CD4-positive, alpha-beta memory T cell (primary cell): ENCODE measurements at places on chromosomes 2 and 18.
A peak's percentile ranks its signal among the peaks of the same experiment; 100 is the strongest.

DNA sequence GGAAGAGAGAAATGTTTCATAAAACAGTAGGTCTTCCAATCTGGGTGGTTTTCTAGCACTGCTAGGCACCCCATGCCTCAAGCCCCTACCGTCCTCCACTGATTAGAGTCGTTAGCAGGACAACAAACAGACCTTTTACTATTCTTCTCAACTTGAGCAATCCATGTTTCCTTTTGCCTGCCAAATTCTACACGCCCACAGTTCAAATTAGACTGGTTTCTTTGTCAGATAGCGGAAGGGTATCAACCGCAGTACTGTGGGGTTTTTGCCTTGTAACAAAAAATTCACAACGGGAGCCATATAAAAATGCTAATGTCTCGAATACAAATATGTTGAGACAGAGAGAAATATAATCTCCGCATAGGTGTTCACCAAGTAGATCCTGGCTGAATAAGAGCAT is 59.9 kb downstream of the VIT start:
- no peak for DNase-seq

- peak; percentile 31 for DNase-seq
These were observed 962 bp downstream of the TANK start for GRCh38 chr2:161161074-161161706.

GRCh38 chr2:75177427-75177826 is 21.9 kb downstream of the TACR1 start:
- DNase-seq = no peak

- DNase-seq = no peak
These were observed 131.3 kb downstream of the GFPT1 start for GRCh38 chr2:69255760-69256159.

DNA sequence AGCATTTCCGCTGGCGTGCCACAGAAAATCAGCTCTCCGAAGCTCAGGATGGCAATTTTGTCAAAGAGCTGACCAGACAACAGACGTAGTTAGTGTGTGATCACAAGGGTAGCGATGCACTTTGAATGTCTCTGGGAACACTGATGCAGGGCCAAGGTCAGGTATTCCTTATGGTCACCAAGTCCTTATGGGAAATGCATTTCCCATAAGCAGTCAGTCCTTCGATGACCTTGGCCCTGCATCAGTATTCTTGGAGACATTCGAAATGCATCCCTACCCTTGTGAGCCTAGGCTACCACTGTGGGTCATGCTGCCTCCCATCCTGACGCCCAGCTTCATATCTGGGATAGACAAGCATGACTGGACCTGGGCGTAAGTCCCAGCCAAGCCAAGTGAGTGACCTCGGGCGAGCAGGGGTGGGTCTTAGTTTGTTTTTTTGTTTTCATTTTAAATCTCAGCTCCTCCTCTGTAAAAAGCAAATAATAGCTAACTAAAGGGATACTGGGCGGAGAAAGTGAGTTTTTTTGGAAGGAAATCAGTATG is 13.6 kb downstream of the ABCG5 start:
- DNase-seq = no peak

GRCh38 chr2:218067523-218067922 is 1.5 kb upstream of the RUFY4 start:
- no peak for DNase-seq

GRCh38 chr2:127676906-127677305 is 1.6 kb upstream of the LIMS2 start:
- no peak for DNase-seq

DNA sequence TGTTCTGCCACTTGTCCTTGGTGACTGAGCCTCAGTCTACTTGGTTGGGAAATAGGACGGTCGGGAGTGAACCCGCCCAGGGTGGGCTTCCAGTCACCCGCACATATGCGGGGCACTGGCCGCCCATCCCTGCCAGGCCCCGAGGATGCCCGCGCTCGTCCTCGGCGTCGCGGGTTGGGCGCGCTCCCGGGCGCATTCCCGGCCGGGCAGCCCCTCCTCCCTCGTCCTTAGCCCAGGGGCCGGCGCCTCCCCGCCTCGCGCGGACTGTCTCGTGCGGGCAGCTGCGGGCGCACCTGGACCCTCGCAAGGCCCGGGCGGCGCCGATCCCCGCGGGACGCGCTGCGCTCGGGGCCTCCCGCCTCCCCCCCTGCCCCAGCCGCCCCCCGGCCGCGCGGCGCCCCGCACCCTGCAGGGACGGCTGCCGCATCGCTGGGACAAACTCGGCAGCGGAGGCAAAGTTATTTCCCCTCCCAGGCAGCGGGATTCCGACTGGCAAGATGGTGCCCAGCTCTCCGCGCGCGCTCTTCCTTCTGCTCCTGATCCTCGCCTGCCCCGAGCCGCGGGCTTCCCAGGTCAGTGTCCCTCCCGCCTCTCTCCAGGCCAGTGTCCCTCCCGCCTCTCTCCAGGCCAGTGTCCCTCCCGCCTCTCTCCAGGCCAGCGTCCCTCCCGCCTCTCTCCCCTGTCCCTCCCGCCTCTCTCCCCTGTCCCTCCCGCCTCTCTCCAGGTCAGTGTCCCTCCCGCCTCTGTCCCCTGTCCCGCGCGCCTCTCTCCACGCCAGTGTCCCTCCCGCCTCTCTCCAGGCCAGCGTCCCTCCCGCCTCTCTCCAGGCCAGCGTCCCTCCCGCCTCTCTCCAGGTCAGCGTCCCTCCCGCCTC is at the start of gene FBLN7:
TSS of gene FBLN7 (plus strand) at position 227 of the 874 bp plus-strand sequence. CDS start at position 498, 271 bp downstream.
- DNase-seq = no peak

- DNase-seq = no peak
These were observed 70.8 kb downstream of the SPRED2 start for GRCh38 chr2:65361623-65362022.

DNA sequence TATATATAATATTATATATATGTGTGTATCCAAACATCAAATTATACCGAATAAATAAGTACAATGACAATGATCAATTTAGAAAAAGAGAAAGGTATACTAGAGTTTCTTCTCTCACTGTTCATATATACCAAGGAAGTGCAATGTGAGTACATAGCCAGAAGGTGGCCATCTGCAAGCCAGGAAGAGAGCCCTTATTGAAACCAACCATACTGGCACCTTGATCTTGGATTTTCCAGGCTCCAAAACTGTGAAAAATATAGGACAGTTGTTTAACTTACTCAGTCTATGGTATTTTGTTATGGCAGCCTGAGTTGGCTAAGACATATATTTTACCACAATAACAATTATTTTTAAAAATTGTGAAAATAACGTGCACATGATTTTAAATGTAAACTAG is 1490.2 kb upstream of the SLC39A10 start:
- no peak for DNase-seq

DNA sequence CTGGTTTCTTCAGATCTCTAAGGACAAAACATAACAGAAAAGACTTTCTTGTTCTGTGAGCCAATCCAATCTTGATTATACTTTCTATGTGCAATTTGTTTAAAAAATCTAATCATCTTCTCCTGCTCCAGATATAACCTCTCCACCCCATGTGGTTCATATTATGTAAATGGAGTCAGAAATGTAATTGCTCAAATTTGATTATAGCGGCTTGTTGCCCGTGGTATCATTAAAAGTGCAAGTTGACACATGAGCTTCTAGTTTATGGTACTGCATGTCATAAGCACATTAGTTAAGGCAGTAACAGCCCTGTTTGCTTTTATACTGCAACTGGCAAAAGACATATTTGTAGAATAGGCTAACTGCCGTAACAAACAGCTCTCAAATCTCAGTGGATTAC is 715.1 kb upstream of the CDH7 start:
- DNase-seq = no peak

DNA sequence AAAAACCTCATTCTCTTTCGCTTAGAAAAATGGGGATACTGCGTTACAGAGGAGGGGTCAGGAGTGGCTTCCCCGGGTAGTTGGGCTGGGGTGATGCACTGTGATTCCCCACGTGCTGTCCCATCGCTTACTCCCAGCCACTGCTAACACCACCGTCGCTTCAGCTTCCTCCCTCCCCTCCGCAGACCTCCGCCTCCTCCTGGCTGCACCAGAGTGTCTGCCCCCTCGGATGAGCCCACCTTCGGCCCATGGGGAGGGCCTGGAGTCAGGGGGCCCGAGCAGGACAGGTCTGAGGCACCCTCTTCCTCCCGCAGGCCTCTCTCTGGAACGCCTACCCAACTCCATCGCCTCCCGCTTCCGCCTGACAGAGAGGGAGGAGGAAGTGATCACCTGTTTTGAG is 59.1 kb upstream of the MCFD2 start:
- DNase-seq = no peak

DNA sequence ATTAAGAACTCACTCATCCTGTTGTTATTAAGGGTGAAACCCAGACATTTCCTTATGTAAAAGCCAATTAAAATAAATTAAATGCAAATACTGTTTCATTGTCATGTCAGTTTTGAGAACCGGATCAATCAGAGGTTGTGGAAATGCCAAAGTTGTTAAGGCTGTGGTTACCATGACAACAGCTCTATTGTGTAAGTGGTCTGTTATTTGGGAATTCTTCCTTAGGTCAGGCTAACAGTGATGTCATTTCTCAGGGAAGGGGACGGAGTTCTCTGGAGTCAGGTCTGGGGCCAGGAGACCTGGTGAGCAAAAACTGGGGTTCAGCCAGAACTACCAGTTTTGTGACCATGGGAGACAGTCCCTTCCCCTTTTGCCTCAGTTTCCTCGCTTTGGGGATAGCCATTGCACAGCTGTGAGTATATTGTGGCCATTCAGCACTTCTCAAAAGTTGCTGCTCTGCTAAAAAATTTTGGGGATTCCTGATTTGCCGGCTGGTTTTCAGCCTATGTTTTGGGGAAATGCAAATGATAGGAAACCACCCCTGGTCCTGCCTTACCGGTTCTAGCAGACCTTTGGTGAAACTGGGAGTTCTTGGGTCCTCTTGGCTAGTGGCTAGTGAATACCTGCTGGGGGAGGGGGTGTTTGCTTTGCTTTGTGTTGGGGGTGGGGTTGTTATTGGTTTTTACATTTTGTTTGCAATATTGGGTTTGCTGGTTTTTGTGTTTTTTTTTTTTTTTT is 21.6 kb downstream of the HPCAL1 start:
- DNase-seq = no peak

DNA sequence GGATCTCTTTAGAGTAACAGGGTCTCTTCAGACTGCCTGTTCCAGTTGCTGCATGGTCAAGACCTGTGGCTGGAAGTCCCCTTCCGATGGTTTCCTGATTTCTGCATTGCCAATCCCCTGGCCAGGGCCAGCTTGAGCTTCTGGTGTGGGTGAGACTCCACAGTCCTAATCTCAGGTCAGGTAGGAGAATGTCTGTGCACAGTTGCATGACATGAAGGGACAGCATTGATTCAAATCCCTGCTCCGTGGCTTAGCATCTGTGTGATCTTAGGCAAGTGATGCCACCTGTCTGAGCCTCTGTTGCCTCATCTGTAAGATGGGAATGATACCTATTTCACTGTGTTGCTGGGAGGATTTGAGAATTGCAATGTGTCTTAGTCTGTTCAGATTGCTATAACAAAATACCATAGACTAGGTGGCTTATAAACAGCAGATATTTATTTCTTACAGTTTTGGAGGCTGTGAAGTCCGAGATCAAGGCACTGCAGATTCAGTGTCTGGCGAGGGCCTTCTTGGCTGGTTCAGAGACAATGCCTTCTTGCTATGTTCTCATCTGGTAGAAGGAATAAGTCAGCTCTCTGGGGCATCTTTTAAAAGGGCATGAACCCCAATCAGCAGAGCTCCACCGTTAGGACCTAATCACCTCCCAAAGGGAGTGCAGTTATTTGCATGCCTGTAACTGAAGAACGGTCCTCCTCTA is 66.2 kb downstream of the ATOH8 start:
- DNase-seq = no peak

DNA sequence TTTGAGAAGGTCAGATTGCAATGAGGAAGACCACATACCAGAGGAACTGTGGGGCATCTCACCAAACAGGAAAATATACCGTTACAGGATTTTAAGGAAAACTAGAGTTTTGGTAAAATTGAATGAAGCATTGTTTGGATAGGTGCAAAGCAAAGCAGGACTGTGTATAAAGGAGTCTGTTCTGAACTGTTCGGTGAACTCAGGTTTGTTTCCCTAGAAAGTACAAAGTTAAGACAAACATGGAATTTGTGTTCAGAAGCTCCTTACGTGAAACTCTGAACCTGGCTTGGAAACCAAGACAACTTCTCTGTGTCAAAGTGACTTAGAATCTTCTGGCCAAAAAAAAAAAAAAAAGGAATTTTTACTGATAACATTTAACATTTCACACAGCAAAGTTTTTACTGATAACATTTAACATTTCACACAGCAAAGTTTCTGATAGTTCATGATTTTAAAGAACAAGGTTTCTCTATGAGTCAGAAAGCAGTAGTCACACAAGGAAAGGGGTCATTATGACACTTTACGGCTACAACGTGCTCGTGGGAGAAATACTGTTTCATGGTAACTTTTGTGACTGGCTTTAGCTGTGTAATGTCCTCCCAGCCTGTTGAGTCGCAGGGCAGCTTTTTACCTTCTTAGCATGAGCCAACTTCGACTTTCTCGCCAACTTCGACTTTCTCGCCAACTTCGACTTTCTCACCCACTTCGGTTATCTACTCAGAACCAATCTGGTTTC is 21.2 kb upstream of the TET3 start:
- DNase-seq = no peak

GRCh38 chr2:96877042-96877451 is 7.2 kb upstream of the SEMA4C start:
- no peak for DNase-seq

DNA sequence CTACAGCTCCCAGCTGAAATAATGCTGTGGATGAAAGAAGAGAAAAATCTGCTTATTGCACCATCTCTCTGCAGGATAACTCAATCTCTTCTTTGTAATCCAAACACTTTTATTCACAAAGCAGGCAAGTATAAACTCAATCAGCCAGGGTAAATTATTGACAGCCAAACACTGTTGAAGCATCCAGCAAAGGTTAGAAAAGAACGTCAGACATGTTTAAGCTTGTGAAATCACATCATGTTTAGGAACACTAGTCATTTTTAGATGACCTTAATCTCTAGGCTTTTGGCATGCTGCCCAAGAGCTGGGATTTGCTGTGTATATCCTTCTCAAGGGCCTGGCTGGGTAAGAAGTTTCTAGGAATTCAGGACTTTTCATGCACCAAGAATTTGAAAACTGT is 1148.1 kb upstream of the FANCL start:
- no peak for DNase-seq

DNA sequence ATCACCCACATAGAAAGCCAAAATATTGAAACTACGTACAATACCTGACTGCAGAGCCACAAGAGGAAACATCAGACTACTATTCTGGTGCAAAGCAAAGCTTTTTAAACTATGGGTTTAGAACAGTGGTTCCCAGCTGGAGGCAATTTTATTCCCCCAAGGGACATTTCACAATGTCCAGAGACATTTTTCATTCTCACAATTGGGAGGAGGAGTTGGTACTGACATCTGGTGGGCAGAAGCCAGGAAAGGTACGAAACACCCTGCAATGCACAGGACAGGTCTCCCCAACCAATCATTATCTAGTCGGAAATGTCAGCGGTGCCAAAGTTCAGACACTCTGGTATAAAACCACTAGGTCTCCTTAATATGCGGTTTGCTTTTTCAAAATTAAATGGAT is 88.4 kb upstream of the ARL5A start:
- DNase-seq = no peak

GRCh38 chr2:44943031-44943692 is 1.7 kb downstream of the SIX3 start:
- no peak for DNase-seq

DNA sequence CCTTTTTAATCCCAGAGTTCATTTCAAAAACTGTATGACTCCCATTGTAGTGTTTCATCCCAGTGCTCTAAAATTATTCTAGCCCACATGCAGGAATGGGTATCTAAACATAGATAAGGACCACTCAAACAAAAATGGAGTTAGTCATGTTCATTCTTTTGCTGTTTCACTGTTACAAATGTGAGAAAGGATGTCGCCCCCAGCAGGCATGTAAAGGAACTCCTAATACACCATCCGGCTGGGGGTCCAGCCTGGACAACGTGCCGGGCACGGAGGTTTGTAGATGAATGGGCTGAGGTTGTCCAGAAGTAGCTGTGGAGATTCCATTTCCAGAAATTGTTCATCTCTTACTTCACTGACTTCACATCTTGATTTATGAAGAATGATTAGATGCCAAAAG is 101.9 kb upstream of the RAB12 start:
- DNase-seq = no peak
